Psoas muscle (tissue), 8 donors: ENCODE measurements at places on chromosomes 7 and 10. TPM values are rescaled to one million over a fixed set of nuclear protein-coding genes. Genes with fewer than 3 reads are reported as not detected.

GRCh38 chr10:110747609-110748464 lies 103.7 kb downstream of the RBM20 start:
- no peak for DNase-seq

SPDYE8 gene
- total RNA-seq: not detected

ZP3 gene
- 0.96 TPM for total RNA-seq

PAPOLB gene
- total RNA-seq: not detected

DNA sequence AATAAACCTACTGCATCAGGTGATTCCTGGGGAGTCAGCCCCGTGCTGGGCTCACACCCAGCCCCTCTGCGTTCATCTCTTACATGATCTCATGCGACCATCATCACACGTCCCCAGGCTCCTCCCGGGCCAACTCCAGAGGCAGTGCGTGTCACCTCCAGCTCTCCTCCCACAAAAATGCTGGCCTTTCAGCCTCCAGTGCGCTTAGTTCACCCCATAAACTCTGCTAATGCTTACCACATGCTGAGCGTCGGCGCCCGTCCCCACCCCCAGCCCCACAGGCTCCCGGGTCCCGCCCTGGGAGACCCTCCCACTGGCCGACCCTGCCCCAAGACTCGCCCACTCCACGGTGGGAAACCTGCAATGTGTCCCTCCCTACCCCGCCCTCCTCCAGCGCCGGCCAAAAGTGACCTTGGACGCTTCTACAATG lies 816 bp upstream of the SDK1 start:
- no peak for DNase-seq

IFIT1B gene
- total RNA-seq: not detected

DNA sequence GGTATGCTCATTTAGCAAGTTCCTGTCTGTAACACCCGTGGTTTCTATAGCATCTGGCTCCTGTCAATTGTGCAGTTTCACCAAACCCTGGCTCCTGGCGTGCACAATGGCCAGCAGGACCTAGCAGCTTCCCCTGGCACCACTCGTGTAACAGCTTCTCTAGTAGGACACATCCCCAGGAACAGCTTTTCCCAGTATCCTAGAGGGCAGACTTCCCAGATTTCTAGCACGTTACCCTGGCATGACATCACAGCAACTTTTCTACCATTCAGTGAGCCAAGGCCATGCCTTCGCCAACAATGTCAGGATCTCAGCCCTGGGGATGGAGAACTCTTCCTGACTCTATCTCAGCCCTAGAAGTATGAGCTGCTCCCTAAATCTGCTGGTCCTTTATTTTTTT lies 6.5 kb downstream of the YME1L1 start:
- no peak for DNase-seq

DNA sequence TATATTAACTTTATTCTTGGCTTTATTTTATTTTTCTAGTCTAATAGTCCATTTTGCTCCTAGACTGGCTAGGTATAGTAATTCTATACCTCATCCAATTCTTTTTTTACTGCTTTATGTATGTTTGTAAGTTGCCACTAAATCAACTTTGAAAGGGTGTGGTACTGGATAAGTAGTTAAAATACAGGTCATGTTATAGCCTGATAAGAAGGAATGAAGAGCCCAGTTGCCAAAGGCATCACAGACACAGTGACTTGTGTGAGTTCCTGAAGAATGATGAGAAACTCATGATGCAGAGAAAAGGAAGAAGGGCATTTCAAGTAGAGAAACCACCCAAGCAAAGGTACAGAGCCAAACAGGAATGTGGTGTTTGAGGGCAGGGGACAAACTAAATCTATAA lies 27.3 kb downstream of the NAPEPLD start:
- DNase-seq: no peak

CHCHD1 gene
- total RNA-seq: 22.4 TPM

CALML5 gene
- total RNA-seq: not detected

CHAT gene
- not detected for total RNA-seq

DNA sequence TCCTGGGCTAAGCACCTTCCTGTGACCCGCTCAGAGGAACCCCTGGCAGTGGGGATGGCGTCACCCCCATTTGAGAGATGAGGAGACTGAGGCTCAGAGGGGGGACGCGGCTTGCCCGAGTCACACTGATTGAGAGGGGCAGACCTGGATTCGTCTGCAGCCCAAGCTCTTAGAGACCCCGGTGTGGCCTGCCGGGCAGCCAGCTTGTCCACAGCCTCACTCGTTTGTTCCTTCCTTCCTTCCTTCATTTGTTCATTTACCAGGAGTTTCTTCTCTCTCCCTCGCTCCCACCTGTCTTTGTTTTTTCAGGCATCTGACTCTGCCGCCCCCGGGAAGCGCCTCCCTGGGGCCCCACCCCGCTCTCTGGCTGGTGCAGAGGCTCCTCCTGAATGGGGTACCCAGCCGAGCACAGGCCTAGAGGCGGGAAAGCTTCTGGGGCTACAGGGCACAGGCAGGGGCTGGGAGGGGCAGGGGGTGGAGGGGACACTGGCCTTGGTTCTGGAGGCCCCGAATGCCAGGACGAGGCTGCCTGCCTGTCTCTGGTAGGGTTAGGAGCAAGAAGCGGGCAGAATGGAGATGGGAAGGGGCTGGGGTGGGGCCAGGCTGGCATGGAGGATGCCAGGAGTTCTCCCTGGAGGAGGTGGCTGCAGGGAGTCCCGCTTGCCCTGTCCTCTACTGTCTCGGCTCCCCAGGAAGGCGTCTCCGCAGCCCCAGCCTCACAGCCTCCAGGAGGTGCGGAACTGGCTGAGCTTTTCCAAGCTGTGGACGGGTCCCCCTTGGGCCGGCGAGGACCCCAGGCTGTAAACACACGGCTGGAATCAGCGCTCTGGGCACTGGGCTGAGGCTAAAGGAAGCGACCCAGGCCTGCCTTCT lies 91.6 kb downstream of the UNCX start:
- no peak for DNase-seq

GRCh38 chr7:70607759-70608158 lies 524.2 kb upstream of the GALNT17 start:
- DNase-seq: no peak

GRCh38 chr7:22016507-22016906 lies 70.8 kb upstream of the CDCA7L start:
- no peak for DNase-seq
